Activated T-helper 2 cell treated with anti-CD3 and anti-CD28 coated beads, Interferon-gamma antibody, Interleukin-2, Interleukin-4, amounts not matched to agents 10 μg/mL and 5 μg/mL and 100 μg/mL, durations not matched to agents 14 hours and 24 hours and 36 hours (primary cell): ENCODE measurements at places on chromosomes 12 and 14. TPM values are rescaled to one million over a fixed set of nuclear protein-coding genes. Genes with fewer than 3 reads are reported as not detected.

GRCh38 chr14:61315313-61315712 lies 6.1 kb upstream of the PRKCH start:
- no peak overlapping the region for H3K27ac ChIP-seq
- H3K4me1 ChIP-seq, result no peaks in the 10 kb centered on the region
- no peak for DNase-seq
- H3K4me3 ChIP-seq, result no peak overlapping the region
- peaks cover 27% of the 10 kb centered on the region for H3K36me3 ChIP-seq

DNA sequence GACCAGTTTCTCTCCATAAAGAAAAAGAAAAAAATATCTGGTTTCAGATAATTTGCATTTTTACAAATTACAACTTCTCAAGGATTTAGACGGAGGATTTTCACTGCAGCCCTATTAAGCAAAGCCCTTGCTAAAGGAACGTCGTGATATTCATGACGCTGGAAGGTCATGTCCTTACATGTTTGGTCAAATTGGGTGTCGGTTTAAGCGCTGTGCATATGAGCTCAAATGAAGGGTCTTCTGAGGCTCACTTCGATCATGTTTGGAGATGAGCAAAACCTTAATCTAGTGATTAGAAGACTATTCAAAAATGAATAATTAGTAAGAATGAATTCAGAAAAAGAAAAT lies 67.3 kb upstream of the USP15 start:
- no peak overlapping the region for H3K27ac ChIP-seq
- no peaks in the 10 kb centered on the region for H3K36me3 ChIP-seq
- peaks cover 19% of the 10 kb centered on the region for H3K4me1 ChIP-seq
- H3K27me3 ChIP-seq, result peaks cover 56% of the 10 kb centered on the region
- no peak for DNase-seq

DNA sequence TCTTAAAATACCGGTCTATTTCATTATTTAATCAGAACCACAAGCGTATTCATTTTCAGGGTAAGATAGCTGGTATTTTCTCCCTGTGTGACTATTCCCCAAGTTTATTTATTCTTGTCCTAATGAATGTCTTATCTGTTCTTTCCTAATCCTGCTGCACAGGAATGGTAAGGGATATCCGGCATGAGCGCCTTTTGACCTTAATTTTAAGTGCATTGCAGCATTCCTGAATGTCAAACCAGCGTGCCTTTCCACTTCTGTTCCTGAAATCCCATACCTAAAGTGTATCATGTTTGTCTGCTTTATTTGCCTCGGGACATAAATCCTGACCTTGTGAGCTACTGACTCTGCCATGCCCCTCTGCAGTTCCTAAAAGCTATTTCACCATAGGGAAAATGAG lies 1713.2 kb upstream of the FLRT2 start:
- no peak for DNase-seq
- no peak overlapping the region for H3K27ac ChIP-seq
- H3K4me3 ChIP-seq, result no peak overlapping the region
- no peaks in the 10 kb centered on the region for H3K4me1 ChIP-seq

Gene PZP
- total RNA-seq, result not detected in 2 replicates

DNA sequence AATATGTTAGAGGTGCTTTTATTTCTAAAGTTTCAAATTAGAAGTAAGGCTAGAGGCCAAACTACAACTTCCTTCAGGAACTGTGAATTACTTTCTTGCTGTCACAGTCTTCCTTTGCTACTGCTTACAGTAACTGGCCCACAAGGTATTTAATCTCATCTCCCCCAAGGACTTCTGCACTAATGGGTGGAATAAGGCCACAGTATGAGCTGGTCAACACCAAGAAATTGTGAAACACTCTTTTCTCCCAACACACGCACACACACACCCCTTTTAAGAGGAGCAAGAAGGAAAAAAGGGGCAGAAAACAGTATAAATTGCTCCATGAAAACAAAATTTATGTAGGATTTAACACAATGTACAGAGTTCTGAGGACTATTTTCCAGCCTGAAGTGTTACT lies 45.6 kb downstream of the SCAF11 start:
- no peaks in the 10 kb centered on the region for H3K27me3 ChIP-seq
- no peak for DNase-seq
- H3K36me3 ChIP-seq, result peaks cover 84% of the 10 kb centered on the region
- H3K4me3 ChIP-seq, result no peak overlapping the region

DNA sequence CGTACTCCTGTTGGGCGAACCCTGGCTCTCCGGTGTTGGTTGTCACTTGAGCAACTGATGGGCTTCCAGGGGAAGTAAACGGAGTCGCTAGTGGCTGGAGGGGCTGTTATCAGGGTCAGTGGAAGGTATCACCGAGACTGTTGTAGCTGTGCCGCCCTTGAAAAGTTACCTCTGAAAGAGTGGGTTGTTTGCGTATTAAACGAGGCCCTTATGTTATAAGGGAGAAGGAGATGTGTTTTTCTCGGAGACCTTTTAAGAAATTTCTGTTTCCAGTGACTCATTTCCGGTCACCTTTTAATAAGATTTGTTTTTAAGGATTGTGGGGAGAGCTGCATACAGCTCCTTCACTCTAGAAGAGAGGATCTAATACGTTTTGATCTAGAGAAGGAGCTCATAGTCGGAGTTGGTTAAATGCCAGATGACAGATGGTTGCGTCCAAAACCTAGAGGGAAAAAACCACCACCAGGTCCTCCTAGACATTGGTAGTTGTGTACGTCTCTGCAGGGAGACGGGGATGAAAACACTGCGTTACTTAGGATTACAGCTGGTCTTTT lies 750 bp upstream of the DBX2 start:
- H3K36me3 ChIP-seq, result no peaks in the 10 kb centered on the region
- no peak overlapping the region for H3K4me3 ChIP-seq
- no peak overlapping the region for H3K27ac ChIP-seq
- no peaks in the 10 kb centered on the region for H3K4me1 ChIP-seq

DNA sequence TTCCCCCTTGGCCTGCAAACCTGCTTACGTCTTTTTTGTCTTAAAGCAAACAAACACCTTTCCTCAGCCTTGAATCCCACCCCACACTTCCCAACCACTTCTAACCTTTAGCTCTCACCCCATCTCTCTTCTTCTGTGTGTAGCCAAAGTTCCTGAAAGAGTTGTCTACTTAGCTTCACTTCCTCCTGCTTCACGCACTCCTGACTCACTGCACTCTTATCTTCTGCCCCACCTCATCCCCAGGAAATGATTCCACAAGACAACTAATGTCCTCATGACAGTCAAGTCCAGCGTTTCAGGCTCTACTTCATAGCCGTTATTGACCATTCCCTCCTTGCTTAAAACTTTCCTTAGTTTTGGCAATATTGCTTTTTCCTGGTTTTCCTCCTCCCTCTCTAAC lies 22.4 kb downstream of the EIF2B2 start:
- DNase-seq, result no peak
- no peak overlapping the region for H3K4me3 ChIP-seq
- H3K4me1 ChIP-seq, result no peaks in the 10 kb centered on the region
- peaks cover 41% of the 10 kb centered on the region for H3K36me3 ChIP-seq
- no peak overlapping the region for H3K27ac ChIP-seq

DNA sequence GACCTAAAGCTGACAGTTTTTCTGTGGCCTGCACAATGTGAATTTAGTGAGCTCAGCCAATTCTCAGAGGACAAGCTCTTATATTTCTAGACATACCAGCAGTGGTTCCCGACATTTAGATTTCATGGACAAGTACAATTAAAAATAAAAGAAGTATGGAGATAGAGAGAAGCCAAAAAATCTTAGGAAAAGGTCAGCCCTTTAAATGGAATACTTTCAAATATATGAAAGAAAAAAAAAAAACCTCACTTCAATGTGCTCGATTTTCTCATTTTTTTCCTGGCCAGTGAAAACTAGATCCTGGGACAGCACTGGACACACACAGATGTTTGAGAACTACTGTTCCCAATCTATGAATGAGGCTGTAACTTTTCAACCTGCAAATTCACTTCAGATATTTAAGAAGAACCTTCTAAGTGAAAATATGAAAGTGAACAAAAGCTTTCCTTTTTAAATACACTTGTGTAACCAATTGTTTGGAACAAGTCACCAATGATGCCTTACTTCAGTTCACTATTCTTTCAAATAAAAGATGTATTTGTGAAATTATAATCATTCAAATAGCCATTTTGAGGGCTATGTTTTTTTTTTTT lies 109.4 kb downstream of the SLC38A1 start:
- no peak for DNase-seq
- H3K27me3 ChIP-seq, result peaks cover 3% of the 10 kb centered on the region
- no peak overlapping the region for H3K27ac ChIP-seq
- peaks cover 4% of the 10 kb centered on the region for H3K36me3 ChIP-seq

Gene CIT
- total RNA-seq, result 52.6 and 53.5 TPM in 2 replicates

Gene FAM181A
- total RNA-seq, result not detected in 2 replicates

GRCh38 chr12:12460935-12461922 lies 101.4 kb downstream of the DUSP16 start:
- peak overlapping the region; percentile 94 for H3K27ac ChIP-seq
- H3K27me3 ChIP-seq, result no peaks in the 10 kb centered on the region
- peak overlapping the region; percentile 57 for H3K4me3 ChIP-seq
- peaks cover 70% of the 10 kb centered on the region for H3K4me1 ChIP-seq
- no peak for DNase-seq

DNA sequence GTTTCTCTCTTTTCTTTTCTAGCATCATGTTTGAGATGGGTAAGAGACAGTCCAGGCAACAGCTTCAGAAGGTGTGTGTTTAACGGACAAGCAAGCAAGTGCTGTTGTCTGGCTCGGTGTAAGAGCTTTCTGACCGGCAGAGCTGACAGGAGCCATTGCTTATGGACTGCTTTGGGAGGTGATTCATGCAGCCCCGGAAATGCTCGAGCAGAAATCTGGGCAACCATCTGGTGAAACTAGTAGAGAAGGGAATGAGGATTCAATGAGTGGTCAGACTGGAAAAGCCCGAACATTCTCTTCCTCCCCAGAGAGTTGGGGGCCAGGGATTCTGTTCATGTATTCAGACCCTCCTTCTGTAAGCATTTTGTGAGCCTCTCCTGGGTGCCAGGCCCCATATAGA lies 24.4 kb downstream of the TUNAR start:
- H3K36me3 ChIP-seq, result no peaks in the 10 kb centered on the region
- H3K4me3 ChIP-seq, result no peak overlapping the region
- no peaks in the 10 kb centered on the region for H3K4me1 ChIP-seq
- peaks cover 10% of the 10 kb centered on the region for H3K27me3 ChIP-seq

GRCh38 chr12:94781835-94782234 lies 131.5 kb upstream of the TMCC3 start:
- no peaks in the 10 kb centered on the region for H3K4me1 ChIP-seq
- no peaks in the 10 kb centered on the region for H3K36me3 ChIP-seq
- peaks cover 15% of the 10 kb centered on the region for H3K27me3 ChIP-seq
- H3K4me3 ChIP-seq, result no peak overlapping the region
- H3K27ac ChIP-seq, result no peak overlapping the region
- DNase-seq, result no peak

DNA sequence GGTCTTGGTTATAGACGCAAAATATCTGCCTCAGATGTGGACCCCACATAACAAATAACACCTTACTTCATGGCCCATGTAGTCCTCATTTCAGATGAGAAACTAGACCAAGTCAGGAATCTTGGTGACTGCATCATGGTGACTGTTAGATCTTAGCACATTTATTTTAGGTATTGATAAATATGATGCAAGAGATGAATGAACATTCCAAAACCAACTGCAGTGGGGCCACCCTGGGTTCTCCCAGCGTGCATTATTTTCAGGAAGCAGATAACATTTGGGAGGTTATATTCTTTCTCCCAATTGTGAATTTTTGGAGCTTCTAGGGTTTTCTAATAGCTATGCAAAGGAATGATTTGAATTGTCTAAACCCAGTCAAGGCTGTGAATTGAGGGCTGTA lies 55.2 kb upstream of the PTGR2 start:
- H3K4me1 ChIP-seq, result peaks cover 6% of the 10 kb centered on the region
- H3K27me3 ChIP-seq, result no peaks in the 10 kb centered on the region
- H3K27ac ChIP-seq, result no peak overlapping the region
- H3K4me3 ChIP-seq, result no peak overlapping the region

GRCh38 chr14:65303899-65304222 lies 108.7 kb upstream of the FUT8 start:
- DNase-seq, result no peak
- H3K4me3 ChIP-seq, result no peak overlapping the region
- peaks cover 5% of the 10 kb centered on the region for H3K36me3 ChIP-seq

- no peak for DNase-seq
- H3K4me3 ChIP-seq, result peak overlapping the region; percentile 69
- H3K27me3 ChIP-seq, result no peaks in the 10 kb centered on the region
- H3K27ac ChIP-seq, result peak overlapping the region; percentile 77
Measured at GRCh38 chr14:50822501-50823042, 8.4 kb downstream of the NIN start.

DNA sequence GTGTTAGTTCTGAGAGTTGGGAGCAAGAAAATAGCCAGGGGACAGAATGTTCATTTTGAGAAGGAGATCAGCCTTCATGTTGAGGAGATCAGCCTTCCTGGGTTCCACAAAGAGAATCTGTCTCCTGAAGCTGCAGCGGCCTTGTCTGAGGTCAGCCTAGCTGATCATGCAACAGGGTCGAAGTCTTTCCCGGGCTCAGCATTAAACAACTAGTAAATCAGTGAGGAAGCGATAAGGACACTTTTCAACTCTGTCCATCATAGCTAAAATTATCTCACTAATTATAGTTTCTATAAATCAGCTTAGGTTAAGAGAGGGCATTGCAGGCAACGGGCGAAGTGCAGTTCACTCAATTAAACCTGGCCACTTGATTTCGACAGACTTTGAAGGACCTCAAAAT lies 7.5 kb downstream of the GSC start:
- no peaks in the 10 kb centered on the region for H3K4me1 ChIP-seq
- H3K36me3 ChIP-seq, result no peaks in the 10 kb centered on the region
- H3K4me3 ChIP-seq, result no peak overlapping the region
- H3K27ac ChIP-seq, result no peak overlapping the region
- peaks cover 51% of the 10 kb centered on the region for H3K27me3 ChIP-seq

DNA sequence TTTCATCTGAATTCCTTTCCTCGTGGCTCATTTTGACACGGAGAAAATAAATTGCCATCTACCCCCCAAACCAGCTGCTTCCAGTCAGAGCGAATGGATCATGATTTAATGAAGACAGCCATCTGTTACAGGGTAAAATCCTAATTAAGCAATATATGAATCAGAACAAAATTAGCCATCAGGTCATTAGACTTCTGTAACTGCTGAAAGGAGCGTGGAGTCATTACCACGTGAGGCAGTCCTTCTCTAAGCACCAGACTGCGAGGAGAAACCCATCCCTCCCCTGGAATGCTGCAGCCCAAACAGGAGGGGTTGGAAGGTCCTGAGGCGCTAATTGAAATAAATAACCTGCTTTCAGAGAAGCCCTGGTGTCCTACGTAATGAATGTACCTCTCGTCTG lies 51.1 kb upstream of the TCL1A start:
- no peaks in the 10 kb centered on the region for H3K36me3 ChIP-seq
- no peak overlapping the region for H3K4me3 ChIP-seq
- no peak for DNase-seq
- H3K27me3 ChIP-seq, result no peaks in the 10 kb centered on the region
- no peak overlapping the region for H3K27ac ChIP-seq
- H3K4me1 ChIP-seq, result no peaks in the 10 kb centered on the region

Gene PRB2
- not detected in 2 replicates for total RNA-seq

DNA sequence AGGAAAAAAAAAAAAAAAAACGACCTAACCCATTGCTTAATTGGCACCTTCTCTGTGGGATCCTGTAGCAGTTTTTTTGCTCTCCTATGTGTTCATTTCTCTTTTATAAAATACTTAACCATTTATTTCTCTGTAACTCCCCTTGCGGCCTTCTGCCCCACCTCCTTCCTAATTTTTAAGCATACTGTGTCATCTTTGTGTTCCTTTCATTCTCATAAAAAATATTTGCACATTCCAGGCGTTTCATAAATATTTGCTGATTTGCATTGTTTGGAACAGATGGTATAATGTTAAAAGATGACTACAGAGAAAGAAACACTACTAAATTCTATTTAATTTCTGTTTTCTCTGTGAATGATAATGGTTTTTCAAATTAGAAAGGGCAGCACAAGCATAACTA lies 77.9 kb downstream of the NPAS3 start:
- no peak overlapping the region for H3K27ac ChIP-seq
- no peaks in the 10 kb centered on the region for H3K4me1 ChIP-seq

GRCh38 chr12:807041-807735 lies 54.8 kb downstream of the WNK1 start:
- H3K4me1 ChIP-seq, result peaks cover 64% of the 10 kb centered on the region
- H3K36me3 ChIP-seq, result peaks cover 3% of the 10 kb centered on the region
- H3K27ac ChIP-seq, result no peak overlapping the region
- no peak for DNase-seq
